Stimulated activated naive B cell treated with anti-CD40 and anti-IgM and Interleukin-4, amounts not matched to agents 10 μg/mL and 1 μg/mL and 100 μg/mL, for 72 hours (primary cell): ENCODE measurements at places on chromosomes 7 and 10.

- no peaks in the 10 kb centered on the region for H3K27me3 ChIP-seq
- H3K36me3 ChIP-seq = peaks cover 44% of the 10 kb centered on the region
- no peak overlapping the region for H3K4me3 ChIP-seq
- peaks cover 25% of the 10 kb centered on the region for H3K4me1 ChIP-seq
These were observed 4.8 kb upstream of the UBE2D4 start for GRCh38 chr7:43921423-43921822.

DNA sequence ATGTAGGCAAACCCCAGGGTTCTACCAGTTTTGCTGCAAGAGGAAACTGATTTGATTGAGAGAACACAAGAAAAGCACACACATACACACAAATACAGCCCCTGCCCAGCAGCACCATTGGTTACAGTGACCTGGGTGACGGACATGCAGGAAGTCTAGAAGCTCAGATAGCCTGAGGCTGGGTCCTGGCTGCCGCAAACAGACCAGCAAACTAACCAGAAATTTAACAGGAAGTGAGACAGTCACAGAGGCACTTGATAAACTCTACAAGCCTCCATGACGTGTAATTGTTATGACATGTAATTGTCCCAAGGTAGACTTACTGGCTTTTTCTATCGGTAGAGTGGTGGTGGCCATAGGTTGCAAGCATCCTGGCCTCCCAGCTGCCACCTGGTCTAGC lies 58.9 kb downstream of the PRKAR2B start:
- no peaks in the 10 kb centered on the region for H3K4me1 ChIP-seq
- no peak overlapping the region for H3K4me3 ChIP-seq
- H3K27ac ChIP-seq = peak overlapping the region; percentile 56

DNA sequence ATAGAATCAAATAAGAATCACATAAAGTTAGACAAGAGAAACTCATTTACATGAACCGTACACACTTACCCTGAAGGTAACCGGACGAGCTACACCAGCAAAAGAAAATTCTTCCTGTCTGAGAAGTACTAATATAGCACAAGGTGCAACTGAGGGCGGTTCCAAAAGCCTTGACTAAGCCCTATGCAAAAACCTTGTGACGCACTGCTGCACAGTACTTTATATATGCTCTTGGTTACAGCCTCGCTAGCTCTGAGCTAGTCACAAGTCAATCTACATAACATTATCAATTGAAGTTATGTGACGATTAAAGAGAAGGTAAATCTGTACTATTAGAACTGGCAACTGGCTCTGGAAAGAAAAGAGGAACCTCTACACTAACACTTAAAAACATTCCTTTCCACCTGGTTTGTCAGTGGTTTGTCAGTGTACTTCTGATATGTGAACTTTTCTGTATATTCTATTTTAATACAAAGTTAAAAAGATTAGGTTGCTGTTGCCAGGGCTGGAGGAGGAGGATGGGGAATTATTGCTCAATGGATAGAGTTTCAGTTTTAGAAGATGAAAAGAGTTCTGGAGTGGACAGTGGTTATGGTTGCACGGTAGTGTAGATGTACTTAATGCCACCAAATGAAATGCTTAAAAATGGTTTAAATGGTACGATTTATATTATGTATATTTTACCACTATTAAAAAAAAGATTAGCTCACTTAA lies 21.6 kb downstream of the NT5C3A start:
- H3K4me3 ChIP-seq = peak overlapping the region; percentile 78
- DNase-seq = peak; percentile 52
- no peaks in the 10 kb centered on the region for H3K36me3 ChIP-seq
- H3K4me1 ChIP-seq = peaks cover 22% of the 10 kb centered on the region
- peak overlapping the region; percentile 67 for H3K27ac ChIP-seq

DNA sequence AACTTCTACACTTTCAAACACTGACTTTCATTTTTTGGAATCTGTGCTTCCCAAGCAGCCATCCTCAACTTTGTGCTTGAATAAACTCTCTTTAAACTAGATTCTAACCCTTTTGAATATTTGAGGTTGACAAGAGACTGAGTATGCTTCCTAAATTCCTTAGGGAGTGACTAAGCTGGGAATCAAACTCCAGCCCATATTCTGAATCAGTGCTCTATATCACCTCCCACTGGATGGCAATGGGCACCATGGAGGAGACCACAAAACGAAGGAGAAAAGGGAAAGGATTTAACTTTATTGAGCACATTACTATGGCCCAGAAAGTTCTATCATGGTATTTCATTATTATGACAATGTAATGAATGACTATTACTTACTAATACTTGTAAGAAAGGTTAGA lies 17.2 kb upstream of the SLC26A4 start:
- H3K27me3 ChIP-seq = no peaks in the 10 kb centered on the region
- DNase-seq = no peak
- peaks cover 20% of the 10 kb centered on the region for H3K4me1 ChIP-seq
- H3K27ac ChIP-seq = no peak overlapping the region
- no peak overlapping the region for H3K4me3 ChIP-seq

DNA sequence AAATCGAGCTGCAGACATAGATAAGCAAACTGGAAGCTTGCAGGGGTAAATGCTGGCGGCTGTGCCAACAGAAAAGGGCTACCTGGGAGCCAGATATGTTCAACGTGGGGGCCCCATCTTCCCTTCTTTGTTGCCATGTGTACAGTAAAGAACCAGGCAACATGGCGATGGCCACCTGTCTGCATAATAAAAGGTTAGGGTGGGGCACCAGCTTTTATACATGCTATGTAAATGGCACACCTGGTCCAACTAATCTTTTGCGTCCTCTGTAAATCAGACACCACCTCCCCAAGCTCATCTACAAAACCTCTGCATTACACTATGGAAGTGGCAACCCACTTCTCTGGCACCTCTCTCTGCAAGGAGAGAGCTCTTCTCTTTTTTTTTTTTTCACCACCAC lies 13.9 kb downstream of the BUD31 start:
- peaks cover 45% of the 10 kb centered on the region for H3K36me3 ChIP-seq
- H3K27me3 ChIP-seq = no peaks in the 10 kb centered on the region
- no peaks in the 10 kb centered on the region for H3K4me1 ChIP-seq
- H3K27ac ChIP-seq = no peak overlapping the region
- no peak for DNase-seq

GRCh38 chr10:12890958-12891357 lies 110.6 kb downstream of the CCDC3 start:
- H3K4me1 ChIP-seq = no peaks in the 10 kb centered on the region
- peaks cover 1% of the 10 kb centered on the region for H3K36me3 ChIP-seq
- DNase-seq = no peak
- no peak overlapping the region for H3K27ac ChIP-seq
- no peak overlapping the region for H3K4me3 ChIP-seq
- no peaks in the 10 kb centered on the region for H3K27me3 ChIP-seq

DNA sequence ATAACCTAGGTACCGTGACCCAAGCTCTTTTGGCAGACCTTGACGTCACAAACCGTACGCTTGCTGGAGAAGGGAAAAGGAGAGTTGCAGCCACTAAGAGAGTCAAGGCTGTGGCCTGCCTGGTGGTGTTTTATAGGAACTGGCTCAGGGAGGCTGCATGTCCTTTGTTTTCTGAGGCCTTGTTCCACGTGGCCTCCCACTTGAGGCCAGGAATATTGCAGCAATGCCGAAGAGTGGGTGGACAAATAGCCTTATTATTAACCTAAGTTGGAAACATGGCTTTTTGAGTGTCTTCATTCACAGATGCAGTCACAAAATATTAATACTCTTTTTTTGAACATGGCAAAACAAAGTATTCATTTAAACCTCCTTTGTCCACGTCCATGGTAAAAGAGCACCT lies 178.0 kb downstream of the CELF2 start:
- DNase-seq = no peak
- peaks cover 91% of the 10 kb centered on the region for H3K36me3 ChIP-seq
- peak overlapping the region; percentile 98 for H3K27ac ChIP-seq
- no peaks in the 10 kb centered on the region for H3K27me3 ChIP-seq

DNA sequence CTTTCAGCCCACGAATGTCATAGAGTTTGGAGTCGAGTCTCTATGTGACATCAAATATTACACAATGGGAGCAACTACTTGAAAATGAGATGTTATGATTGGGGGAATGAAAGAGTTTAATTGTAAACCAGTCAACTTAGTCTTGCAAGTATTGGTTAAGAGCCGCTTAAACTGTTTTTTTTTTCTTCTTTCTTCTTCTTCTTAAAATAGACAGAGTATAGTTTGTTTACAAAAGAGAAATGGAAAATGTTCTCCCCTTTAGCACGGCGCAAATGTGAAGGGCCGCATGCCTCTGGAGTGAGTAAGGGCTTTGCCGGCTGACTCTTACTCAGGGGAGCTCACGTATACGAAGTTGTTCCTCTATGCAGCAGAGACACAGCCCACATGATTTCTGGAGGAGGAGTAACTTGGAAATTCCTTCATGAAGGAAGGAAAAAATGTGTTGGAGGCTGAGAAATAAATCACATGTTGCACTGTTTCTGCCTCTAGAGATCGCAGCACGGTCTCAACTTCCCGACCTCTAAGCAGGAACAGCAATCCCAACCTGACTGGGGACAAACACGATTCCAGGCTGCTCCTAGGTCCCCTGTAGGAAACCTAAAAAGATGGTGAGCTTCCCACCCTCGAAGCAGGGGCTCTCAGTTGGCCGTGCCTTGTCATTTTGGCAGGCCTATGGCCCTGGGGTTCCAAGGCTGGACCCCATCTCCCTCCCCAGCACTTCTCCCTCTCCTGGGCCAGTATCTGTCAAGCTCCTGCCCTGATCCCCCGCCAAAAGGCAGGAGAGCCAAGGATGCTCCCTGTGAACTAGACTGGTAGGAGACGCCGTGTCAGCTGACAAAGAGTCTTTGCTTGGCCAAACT lies 44.8 kb downstream of the MYOF start:
- DNase-seq = no peak
- no peaks in the 10 kb centered on the region for H3K36me3 ChIP-seq
- peaks cover 4% of the 10 kb centered on the region for H3K27me3 ChIP-seq
- H3K4me1 ChIP-seq = peaks cover 8% of the 10 kb centered on the region
- H3K4me3 ChIP-seq = no peak overlapping the region
- H3K27ac ChIP-seq = no peak overlapping the region

GRCh38 chr10:123479640-123480039 lies 186.5 kb upstream of the GPR26 start:
- no peak overlapping the region for H3K4me3 ChIP-seq
- DNase-seq = no peak
- H3K27ac ChIP-seq = no peak overlapping the region
- peaks cover 17% of the 10 kb centered on the region for H3K27me3 ChIP-seq

DNA sequence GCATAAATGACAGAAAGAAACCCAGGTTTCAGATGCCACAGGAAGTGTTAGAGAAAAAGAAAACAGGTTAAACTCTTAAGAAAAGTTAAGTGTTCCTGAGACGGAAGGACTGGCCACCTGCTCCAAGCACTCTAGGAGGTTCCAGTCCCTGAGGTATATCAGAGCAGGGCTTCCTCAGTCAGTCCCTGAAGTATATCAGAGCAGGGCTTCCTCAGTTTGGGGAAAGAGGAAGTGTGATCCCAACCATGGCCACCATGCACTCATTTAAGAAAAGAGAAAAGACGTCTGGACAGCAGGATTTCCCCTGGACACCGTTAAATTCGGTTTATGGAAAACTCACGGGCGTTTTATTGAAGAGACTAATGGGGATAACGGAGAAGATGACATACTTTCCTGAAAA lies 133.4 kb upstream of the PFKP start:
- H3K36me3 ChIP-seq = peaks cover 11% of the 10 kb centered on the region
- H3K4me1 ChIP-seq = peaks cover 12% of the 10 kb centered on the region
- no peak for DNase-seq
- no peak overlapping the region for H3K27ac ChIP-seq
- H3K4me3 ChIP-seq = no peak overlapping the region

DNA sequence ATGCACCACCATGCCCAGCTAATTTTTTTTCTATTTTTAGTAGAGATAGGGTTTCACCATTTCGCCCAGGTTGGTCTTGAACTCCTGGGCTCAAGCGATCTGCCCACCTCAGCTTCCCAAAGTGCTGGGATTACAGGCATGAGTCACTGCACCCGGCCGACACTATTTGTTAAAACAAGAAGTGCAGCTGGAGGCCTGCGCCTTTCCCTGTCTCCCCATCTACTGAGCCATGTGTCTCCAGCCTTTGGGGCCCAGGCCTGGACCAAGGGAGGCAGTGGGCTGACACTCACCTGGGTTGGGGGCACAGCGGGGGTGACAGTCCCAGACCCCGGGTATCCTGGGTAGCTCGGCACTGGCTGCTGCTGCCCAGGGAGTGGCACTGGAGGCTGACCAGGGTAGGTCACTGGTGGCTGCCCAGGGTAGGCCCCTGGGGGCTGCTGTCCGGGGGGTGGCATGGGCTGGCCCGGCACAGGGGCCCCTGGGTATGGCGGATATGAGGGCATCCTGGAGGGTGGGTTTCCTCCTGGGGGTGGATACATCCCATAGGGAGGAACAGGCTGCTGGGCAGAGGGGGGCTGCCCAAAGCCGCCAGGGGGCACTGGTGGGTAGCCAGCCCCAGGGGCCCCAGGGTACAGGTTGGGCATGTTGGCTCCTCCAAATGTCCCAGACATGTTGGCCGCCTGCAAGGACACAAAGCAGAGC lies 36.3 kb downstream of the PLAC9 start:
- H3K4me1 ChIP-seq = peaks cover 21% of the 10 kb centered on the region
- H3K36me3 ChIP-seq = peaks cover 54% of the 10 kb centered on the region
- H3K4me3 ChIP-seq = no peak overlapping the region
- no peak overlapping the region for H3K27ac ChIP-seq
- DNase-seq = no peak
- H3K27me3 ChIP-seq = no peaks in the 10 kb centered on the region

- no peaks in the 10 kb centered on the region for H3K27me3 ChIP-seq
- H3K4me1 ChIP-seq = peaks cover 21% of the 10 kb centered on the region
- H3K36me3 ChIP-seq = peaks cover 36% of the 10 kb centered on the region
- H3K4me3 ChIP-seq = no peak overlapping the region
These were observed 147.1 kb downstream of the RNF216 start for GRCh38 chr7:5634107-5634950.

DNA sequence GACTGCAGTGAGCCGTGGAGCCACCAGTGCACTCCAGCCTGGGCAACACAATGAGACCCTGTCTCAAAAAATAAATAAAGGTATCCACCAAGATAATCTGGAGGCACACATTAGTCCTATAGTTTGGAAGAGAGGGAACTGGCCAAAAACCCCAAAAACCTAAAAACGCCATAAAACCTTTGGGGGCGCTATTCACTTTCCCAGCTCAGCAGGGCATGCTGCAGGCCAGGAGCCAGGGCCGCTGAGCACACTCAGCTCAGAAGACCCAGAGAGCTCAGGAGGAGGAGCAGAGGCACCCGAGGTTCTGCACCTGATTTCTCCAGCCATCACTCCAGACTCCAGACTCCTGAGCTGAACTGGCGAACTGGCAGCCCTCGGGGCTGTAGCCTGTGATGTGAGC lies 167.2 kb upstream of the IMMP2L start:
- no peak overlapping the region for H3K4me3 ChIP-seq
- no peaks in the 10 kb centered on the region for H3K4me1 ChIP-seq
- DNase-seq = no peak
- no peaks in the 10 kb centered on the region for H3K27me3 ChIP-seq

DNA sequence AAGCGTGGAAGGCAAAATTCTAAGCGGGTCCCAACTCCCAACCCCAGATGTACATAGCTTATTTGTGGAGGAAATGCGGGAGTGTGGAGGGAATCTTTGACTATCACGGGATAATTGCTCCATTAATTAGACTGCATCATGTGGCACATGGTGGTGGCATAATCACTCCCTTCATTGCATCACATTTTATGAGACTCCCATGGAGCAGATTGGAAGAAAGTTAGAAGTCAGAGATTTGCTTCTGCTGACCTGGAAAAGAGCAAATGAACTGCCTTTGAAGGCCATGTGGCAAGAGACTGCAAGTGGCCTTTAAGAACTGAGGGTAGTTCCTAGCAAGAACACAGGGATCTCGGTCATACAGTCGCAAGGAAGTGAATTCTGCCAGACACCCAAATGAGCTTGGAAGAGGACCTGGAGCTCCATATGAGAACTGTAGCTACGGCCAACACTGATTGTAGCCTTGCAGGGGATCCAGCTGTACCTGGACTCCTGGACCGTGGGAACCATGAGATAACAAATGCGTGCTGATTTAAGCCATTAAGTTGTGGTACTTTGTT lies 37.1 kb upstream of the ITGB1 start:
- no peak overlapping the region for H3K4me3 ChIP-seq
- H3K36me3 ChIP-seq = no peaks in the 10 kb centered on the region
- H3K4me1 ChIP-seq = peaks cover 12% of the 10 kb centered on the region
- no peak for DNase-seq
